Forelimb muscle (tissue), 1 donor: ENCODE measurements at places on chromosomes 3 and 15. TPM values are rescaled to one million over a fixed set of nuclear protein-coding genes. Genes with fewer than 3 reads are reported as not detected.

- no peak for DNase-seq
These were observed 16.2 kb downstream of the CLRN1 start for GRCh38 chr3:150956376-150956775.

GRCh38 chr15:26667222-26667988 is 105.5 kb downstream of the GABRB3 start:
- no peak for DNase-seq

GRCh38 chr3:72887705-72888545 is at the start of gene GXYLT2:
GXYLT2 (plus strand) TSS chr3:72888046; CDS start chr3:72888234, 188 bp downstream.
- DNase-seq, result no peak

DNA sequence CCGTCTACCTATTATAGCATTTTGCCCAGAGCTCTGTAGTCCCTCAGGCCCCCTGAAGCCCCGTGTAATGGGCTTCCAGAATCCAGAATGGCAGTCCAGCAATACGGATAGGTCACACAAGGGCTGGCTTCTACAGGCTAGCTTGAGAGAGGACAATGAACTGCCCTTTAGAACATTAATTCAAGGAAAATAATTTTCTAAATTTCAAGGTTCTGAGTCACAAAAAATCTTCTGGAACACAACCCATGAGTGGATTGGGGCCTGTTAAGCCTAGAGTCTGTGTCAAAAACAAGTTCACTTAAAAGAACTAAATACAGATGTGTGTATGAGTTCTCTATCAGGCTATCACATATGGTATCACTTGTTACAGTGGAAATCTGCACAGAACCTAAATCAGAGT is 28.8 kb downstream of the DCP1A start:
- DNase-seq, result no peak

- no peak for DNase-seq
These were observed 88.4 kb downstream of the FRMD4B start for GRCh38 chr3:69297501-69297900.

DNA sequence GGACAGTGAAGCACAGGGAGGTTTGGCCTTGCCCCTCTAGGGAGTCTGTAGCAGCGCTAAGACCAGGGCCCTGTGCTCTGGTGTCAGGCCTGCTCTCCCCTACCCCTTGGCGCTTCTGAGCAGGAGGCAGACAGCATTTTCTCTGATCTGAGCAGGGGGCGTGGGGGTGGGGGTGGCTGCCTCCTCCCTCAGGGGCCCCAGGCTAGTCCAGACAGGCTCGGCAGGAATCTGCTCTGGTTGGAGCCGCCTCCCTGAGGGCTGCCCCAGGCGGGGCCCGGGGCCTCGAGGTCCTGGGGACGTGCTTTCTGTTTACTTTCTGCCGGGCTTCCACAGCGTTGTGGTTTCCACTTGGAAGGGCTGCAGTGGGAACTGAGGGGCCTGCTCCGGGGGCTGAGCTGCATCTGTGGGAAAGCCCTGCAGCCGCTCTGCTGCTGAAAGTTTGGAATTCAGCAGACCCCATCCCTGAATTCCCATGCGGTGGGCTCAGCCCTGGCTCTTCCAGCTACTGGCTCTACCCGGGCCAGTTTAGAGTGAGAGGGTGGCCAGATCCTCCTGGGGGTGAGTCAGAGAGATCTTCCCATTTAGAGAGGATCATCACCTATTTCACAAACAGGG is 105.4 kb downstream of the LINGO1 start:
- DNase-seq, result no peak

DNA sequence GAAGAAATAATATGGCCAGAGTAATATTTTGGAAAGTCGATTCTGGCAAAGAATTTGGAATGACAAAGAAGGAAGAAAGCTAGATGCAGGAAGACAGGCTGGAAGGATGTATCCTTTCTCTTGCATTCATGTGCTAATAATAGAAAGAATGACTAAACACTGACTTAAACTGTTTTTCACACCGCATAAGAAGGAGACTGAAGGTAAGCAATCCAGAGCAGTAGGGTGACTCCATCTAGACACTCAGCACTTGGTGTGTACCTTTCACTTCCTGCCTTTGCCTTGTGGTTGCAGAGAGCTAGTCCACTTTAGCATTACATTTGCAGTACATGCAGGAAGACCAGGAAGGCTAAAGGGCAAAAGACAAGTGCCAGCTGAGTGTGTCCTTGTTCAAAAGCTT is 234.6 kb downstream of the RBMS3 start:
- DNase-seq, result no peak

DNA sequence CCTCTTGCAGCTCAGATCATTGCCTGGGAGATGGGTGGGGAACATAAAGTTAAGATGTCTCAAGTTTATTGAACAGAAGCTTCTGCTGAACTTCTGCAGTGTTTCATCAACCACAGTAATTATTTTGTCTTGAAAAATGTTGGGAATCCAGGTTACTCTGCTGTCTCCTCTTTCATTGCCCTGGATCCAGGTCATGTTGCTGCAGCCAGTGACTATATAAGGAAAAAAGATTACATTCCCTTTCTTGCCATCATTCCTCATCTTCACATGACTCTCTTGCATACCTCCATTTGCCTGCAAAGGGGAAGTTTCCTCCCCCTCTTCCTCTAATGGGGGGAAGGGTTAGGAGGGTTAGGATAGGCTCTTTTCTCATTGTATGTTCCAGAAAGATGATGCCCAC is 15.1 kb downstream of the GMNC start:
- no peak for DNase-seq

- DNase-seq, result no peak
These were observed 77.6 kb downstream of the ZNF385D start for GRCh38 chr3:21673393-21673792.

DNA sequence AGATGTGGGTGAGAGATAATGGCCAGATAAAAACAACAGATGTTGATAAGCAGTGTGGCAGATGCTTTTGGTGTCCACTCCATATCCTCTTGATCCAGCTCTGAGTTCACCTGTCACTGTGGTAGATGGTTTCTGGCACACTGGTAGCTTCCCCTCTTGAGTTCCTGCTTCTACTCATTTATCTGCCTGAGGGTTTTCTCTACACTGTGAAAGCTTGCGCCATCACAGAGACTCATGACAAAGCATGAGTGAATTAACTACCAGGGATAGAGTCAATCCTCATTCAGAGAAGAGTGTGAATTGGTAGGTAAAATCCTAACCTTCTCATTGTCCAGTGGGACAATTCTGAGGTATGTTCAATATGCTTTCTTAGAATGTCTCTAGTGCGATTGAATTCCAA is 50.0 kb upstream of the ARHGEF26 start:
- no peak for DNase-seq

GRCh38 chr3:109021556-109021955 is 67.9 kb upstream of the GUCA1C start:
- no peak for DNase-seq

C3orf85 gene
- not detected for polyA plus RNA-seq

XRN1 gene
- 18.8 TPM for polyA plus RNA-seq

FILIP1L gene
- 50.9 TPM for polyA plus RNA-seq

CYP1A1 gene
- not detected for polyA plus RNA-seq

SLC27A2 gene
- polyA plus RNA-seq, result 0.09 TPM

TMEM212 gene
- 0.11 TPM for polyA plus RNA-seq

DGKG gene
- 3.1 TPM for polyA plus RNA-seq

CMSS1 gene
- polyA plus RNA-seq, result 25.0 TPM

C3orf49 gene
- polyA plus RNA-seq, result 0.22 TPM
